ENCODE measurements at places on chromosomes 1 and 21.

DNA sequence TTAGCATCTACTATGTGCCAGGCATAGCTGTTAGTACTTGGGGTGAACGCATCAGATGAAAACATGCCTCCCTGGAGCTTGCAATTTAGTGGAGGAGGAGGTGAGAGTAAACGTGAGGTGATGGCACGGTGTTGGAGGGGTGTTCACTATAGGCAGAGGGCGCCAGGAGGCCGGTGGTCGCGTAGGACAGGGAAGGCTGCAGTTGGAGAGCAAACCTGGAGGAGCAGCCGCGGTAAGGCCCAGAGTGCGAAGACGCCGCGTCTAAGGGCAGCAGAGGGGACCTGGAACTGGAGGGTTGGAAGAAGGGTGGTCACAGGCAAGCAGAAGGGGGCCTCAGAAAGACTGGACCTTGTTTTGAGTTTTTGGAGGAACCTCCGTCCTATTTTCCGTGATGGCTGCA, 30.2 kb upstream of the TRIM17 start:
- DNase-seq, result no peak

GRCh38 chr1:182120411-182121258, 59.1 kb upstream of the ZNF648 start:
- peak; percentile 10 for DNase-seq

- DNase-seq, result peak; percentile 19
Measured at GRCh38 chr1:243848858-243849420, 1.1 kb downstream of the AKT3 start.

DNA sequence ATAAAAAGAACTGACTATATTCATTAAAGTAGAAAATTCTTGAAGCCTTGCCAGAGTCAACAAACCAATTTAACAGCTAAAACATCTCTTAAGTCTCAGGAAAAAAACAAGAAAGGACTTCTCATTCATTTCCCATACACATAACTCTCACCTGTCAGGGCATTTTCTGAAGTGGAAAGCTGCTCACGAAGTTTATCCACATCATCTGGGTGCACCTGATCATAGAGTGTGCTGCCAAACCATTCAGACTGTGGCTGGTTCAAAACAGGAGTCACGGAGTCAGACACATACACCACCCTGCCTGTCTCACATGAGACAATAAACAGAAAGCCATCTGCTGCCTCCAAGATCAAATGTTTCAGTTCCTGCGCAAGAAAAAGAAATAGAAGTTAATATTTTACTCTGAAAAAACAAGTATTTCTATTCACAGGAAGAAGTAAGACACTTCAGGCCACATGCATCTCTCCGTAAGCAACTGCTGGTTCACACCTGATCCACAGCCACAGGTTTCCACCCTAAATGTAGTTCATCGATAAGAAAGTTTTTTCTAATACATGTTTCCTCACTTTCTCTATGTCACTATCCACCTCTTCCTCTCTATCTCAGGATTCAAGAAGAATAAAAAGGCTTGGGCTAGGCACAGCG, 28.2 kb upstream of the CTSK start:
- no peak for DNase-seq

- DNase-seq, result no peak
Measured at GRCh38 chr1:16352842-16353535, 709 bp upstream of the FBXO42 start.

GRCh38 chr1:156247460-156248322, at the start of gene PAQR6:
TSS of gene PAQR6 (minus strand) at chr1:156248056. CDS start at chr1:156246731, 1,325 bp downstream.
- no peak for DNase-seq

DNA sequence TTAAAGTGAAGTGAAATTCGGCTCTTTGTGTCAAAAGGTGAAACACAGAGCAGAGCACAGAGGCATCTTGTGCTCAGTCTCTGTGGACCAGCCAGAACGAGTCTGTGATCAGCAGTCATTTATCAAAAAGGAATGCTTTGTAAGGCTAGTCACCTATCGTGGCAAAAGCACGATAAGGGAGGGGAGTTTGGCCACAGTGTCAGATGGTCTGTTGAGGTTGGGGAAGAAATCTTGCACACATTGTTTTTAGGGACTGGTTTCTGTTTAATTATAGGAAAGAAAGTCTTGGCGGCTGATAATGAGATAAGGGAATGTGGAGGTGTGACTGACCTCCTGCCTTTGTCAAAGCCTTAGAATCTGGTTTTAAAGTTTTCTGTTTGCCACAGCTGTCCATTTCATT, 58.2 kb upstream of the KIAA1614 start:
- DNase-seq, result no peak

DNA sequence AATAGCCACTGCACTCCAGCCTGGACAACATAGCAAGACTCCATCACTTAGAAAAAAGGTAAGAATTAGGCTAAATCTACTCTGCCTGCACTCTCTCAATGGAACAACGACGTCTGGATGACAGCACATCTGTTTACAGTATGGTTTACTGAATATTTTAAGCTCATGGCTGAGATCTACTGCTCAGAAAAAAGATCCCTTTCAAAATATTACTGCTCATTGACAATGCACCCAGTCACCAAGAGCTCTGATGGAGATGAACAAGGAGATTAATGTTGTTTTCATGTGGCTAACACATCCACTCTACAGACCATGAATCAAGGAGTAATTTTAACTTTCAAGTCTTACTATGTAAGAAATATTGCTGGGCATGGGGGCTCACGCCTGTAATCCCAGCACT, 58.0 kb downstream of the SLC27A3 start:
- DNase-seq, result no peak

DNA sequence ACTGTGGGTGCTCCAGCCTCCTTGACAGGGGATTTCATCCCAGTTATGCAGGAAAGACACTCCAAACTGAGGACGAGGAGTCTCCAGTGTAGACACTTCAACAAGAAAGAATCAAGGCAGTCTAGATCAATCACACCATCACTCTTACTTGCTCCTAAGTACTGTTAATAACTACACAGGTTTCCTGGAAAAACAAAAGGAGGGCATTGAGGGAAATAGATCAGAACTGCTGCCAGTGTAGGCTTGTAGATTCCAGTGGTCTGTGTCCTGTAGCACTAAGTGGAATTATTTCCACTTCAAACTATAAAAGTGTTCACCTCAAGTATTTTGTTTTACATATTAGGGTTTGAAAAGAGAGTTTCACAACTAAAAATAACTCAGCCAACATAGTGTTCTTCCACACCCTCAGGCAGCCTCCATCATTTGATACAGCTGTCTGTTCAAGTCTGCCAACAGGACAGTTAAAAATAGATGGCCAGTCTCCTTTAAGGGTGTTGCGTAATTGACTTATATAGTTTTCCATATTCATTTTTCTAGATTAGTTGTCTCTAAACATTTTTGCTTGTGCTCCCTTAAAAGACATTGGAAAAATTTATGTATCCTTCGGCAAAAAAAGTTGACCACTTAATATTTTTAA, 32.0 kb upstream of the AGL start:
- no peak for DNase-seq
